ENCODE measurements at places on chromosomes 5 and 9. TPM values are rescaled to one million over a fixed set of nuclear protein-coding genes. Genes with fewer than 3 reads are reported as not detected.

Gene NR2F1
- 115 TPM for total RNA-seq

Gene CATSPER3
- total RNA-seq: 0.23 TPM

Gene OGN
- 11.8 TPM for total RNA-seq

Gene PPP3R2
- 0.92 TPM for total RNA-seq

Gene UGT3A2
- total RNA-seq: 0.69 TPM

Gene IL4
- total RNA-seq: not detected

Gene LCN9
- not detected for total RNA-seq

Gene PCDHA1
- 13.8 TPM for total RNA-seq

All from diencephalon (tissue), 1 donor.